Spleen (tissue), 13 donors: ENCODE measurements at places on chromosomes 5 and 9. TPM values are rescaled to one million over a fixed set of nuclear protein-coding genes. Genes with fewer than 3 reads are reported as not detected.

GRCh38 chr9:123410281-123410910 lies 54.4 kb downstream of the CRB2 start:
- peak; percentile 28 for DNase-seq

GRCh38 chr9:106284296-106284695 lies 578.7 kb upstream of the ZNF462 start:
- DNase-seq = no peak

DNA sequence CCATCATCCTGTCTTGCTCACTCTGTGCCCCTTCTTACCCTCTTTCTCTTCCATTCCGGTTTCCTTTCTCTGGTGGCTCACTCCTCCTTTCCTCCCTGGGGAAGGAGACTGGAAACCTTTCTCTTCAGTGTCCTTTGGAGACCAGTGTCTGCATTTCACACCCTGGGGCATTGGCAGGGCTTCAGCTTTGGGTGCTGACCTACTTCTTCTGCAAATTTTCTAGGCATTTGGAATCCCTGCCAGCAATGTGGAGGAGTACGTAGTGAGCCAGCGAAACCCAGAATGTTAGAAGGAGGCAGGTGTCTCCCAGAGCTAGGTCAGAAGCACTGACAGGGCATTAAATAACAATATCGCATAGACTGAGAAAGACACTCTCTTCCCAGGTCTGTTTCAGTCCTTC lies 122.2 kb downstream of the SLC28A3 start:
- no peak for DNase-seq

DNA sequence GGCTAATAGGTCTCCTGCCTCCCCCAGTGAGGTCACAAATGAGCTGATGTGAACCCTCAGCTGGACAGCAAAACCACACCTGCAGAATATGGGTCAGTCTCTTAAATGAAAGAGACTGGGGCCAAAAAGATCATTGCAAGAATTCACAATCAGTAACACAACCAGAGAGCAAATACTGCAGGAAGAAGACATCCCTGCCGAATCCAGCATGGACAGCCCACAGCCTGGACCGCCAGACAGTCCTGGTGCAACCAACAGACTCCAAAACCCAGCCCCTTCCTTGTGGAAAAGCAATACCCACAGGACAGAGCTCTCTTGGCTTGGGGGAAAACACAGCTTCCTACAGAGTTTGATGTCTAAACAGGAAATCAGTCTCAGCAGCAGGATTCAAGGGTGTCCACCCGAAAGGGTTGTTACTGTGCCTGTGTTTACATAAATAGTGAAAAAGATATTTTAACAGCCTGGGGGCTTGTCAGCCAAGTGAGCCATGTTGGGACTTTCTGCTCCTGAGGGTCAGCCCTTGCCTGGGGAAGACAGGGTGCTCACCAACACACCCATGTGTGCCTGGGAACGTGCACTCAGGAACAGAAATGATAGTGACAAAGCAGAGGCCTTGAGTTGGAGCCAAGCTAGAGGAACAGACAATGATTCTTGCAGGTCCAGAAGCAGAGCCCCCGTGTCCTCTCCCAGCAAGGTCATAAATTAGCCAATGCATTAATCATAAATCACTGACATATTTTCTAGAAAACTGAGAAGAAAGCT lies 106.2 kb downstream of the SEMA5A start:
- no peak for DNase-seq

GRCh38 chr9:122172131-122172530 lies 12.4 kb downstream of the MORN5 start:
- DNase-seq = no peak

Gene CDC20B
- total RNA-seq = not detected

- DNase-seq = no peak
Observed at GRCh38 chr9:4550777-4551484, 60.7 kb downstream of the SLC1A1 start.

Gene LVRN
- total RNA-seq = 0.22 TPM

Gene POLE3
- total RNA-seq = 39.4 TPM

DNA sequence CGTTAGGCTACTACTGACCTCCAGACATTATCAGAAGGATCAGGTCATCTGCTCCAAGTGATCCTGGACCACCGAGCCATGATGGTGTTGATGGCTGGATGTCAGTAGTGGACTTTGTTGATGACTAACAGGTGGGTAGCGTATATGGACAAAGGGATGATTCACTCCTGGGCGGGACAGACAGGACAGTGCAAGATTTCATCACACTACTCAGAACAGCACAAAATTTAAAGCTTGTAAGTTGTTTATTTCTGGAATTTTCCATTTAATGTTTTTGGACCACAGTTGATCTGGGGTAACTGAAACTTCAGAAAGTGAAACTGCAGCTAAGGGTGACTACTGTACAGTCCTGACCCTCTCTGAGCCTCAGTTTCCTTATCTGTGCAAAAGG lies 12.7 kb downstream of the PDGFRB start:
- no peak for DNase-seq

Gene PCDHA1
- not detected for total RNA-seq

DNA sequence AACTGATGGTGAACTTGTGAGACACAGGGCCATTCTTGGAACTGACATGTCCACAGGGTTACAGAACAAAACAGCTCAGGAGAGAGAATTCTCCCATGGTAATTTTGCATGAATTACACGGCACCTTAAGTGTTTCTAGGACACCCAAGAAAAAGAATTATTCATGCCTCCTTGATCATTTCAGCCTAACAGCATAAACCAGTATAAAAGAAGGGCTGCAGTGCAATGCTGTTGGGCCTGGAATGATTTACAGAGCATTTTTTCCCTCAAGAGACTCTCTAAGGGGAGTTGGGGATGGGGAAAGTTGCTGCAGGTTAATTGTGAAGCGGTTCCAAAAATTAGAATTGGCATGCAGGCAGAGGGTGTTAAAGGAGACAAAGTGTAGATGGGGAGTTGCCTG lies 136.4 kb upstream of the FBXL7 start:
- DNase-seq = no peak

DNA sequence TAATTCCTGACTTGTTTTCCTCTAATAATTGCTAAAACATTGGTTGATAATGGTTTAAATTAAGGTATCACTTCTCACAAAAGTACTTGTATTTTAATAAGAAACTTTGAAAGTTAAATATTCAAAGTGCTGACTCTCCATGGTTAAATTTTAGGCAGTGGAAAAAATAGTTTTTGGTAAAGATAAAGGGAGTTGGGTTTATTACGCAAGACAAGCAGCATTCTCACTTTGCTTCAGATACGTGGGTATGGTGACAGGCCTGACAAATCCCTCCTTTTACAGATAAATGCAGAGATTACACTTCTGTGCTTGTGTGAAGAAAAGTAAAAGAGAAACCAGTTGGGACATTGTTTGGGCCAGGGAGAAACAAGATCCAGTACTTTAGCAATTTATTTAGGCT lies 14.5 kb upstream of the FAM170A start:
- DNase-seq = no peak

DNA sequence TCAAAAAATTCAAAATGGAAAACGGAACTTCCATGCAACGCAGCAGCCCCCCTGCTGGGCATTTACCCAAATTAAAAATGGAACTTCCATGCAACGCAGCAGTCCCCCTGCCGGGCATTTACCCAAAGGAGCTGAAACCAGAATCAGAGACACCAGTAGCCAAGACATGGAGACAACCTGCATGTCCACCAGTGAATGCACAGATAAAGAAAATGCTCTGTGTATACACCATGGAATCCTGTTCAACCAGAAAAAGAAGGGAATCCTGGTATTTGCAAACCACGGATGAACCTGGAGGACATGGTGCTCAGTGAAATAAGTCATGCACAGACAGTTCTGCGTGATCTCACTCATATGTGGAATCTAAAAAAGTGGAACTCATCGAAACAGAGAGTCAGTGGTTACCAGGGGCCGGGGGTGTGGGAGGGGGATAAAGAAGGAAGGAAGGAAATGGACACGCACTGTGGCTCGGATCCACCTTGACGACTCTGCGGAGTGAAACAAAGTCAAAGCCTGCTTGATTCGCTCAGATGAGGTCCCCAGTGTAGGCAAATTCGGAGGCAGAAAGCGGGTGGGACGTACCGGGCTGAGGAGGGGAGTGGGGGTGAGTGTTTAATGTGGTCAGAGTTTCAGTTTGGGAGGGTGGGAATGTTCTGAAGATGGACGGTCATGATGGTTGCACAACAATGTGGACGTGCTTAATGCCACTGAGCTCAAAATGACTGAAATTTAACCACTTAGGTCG lies 40.2 kb upstream of the EXOC3 start:
- peak; percentile 79 for DNase-seq

- no peak for DNase-seq
Observed at GRCh38 chr9:89919171-89919681, 314.4 kb downstream of the GADD45G start.

DNA sequence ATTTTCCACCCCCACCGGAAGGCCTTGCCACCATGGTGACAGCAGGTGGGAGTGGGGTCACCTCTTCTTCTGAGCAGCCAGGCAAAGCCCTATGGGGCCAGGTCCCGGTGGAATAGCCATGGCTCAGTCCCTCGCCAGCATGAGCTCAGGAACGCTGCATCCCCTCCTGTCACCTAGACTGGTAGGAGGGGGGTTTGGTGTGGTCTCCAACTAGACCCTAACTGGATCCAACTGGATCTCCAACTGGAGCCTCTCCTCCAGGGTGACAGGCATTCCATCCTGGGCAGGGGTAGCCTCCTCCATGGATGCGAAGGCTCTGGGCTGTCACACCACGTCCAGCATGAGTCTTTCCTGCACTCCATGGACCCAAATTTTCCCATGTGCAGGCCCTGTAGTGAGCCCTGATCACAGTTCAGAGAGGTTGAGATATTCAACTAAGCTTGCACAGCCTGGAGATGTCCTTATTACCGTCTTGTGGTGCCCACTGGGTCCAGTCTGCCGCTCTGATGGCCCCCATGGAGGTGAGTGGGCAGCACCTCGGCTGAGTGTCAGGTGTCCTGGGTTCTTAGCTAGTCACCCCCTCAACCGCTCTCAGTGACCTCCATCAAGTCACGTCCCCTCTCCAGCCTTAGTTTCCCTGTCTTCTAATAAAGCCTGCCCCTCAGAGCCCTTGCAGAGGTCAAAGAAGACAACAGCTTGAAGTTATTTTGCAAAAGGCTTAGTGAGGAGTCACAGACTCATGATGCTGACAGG lies 18.6 kb upstream of the FIBCD1 start:
- no peak for DNase-seq

- no peak for DNase-seq
Observed at GRCh38 chr5:38846379-38847011, 683 bp downstream of the OSMR start.

GRCh38 chr5:128478386-128479368 lies 59.4 kb downstream of the FBN2 start:
- DNase-seq = no peak

- no peak for DNase-seq
Observed at GRCh38 chr9:14903040-14903439, 7.2 kb downstream of the FREM1 start.

DNA sequence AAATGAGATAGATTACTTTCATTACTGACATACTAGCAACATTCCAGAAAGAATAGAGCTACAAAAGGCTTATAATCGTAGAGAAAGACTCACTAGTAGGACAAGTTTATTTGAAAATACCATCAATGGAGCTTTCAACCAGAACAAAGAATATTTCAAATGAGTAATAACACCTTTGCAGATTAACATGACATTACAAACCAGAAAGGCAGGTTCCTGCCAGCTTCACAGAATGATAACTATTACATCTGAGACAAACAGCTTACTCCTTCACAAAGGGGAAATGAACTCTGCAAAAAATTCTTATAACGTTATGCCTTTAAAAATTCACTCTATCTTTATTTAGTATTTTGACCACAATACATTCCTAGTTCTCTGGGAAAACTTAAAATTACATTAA lies 103.1 kb downstream of the EPB41L4A start:
- DNase-seq = no peak

Gene FBXO38
- total RNA-seq = 70.7 TPM

DNA sequence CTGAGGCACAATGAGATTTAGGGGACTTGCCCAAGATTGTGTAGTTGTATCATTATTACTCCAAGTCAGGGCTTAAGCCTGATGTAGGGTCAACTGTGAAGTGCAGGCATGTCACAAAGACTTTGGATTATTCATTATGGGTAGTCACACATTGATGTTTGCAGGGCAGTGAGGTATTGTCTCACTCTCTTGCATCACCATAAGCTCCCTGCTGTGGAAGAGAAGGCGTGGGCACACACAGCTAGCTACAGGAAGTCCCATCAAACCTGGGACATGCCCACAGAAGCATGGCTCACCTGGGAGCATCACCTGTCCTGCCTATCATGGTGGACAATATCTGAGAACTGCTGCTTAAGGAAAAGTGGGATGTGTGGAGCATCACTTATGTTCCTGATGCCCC lies 42.1 kb downstream of the TMOD1 start:
- DNase-seq = no peak

DNA sequence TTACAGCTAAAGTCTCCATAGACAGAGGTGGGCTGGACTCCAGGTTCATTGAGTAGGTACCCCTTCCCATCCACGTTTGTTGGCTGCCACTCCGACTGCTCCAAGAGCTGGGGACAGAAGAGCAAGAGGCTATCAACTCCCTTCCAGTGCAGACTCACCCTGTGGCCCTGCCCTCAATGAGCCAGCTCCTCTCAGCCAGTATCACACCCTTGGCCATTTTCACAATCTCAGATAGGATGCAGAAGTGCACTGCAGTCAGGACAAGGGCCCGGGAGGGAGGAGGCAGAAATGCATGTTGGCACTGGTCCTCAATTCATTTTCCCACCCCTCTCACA lies 6.2 kb downstream of the IRF1 start:
- DNase-seq = peak; percentile 63

DNA sequence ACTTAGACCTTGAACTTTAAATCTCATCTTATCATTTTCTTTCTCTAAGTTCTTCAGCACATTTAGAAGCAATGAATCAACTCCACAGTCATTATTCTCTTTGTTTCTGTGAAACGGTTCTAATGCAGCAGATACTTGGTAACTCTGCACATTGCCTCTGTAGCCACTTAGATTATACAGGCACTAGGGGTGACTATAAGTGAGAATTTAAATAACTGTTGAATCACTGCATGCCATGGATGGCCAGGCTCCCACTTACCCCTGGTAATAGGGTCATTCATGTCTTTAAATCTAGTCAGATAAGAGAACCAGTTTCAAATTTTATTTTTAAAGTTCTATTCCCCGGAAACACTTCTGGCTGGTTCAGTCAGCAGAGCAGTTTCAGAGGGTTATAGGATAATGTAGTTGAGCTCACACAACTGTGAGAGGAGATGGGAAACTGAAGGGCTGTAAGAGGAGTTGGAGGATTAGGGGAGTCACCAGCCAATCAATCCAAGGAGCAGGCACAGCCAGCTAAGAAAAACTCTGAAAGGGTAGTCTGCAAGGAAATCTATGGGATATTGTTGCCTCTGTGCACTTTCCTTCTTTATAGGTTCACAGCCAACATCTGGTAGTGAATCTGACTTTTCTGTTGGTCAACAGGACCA lies 4.2 kb upstream of the MINAR2 start:
- DNase-seq = no peak

Gene C7
- 621 TPM for total RNA-seq
